ENCODE measurements at places on chromosomes 7 and 10. TPM values are rescaled to one million over a fixed set of nuclear protein-coding genes. Genes with fewer than 3 reads are reported as not detected.

Gene SPACDR
- polyA plus RNA-seq, result 0.78 TPM

Gene ANXA8L1
- not detected for polyA plus RNA-seq

Gene THSD7A
- not detected for polyA plus RNA-seq

Gene NPFFR1
- not detected for polyA plus RNA-seq

Gene WAPL
- polyA plus RNA-seq, result 32.8 TPM

Gene COL13A1
- polyA plus RNA-seq, result not detected

Gene TUBB8
- polyA plus RNA-seq, result 0.59 TPM

Gene PAPOLB
- not detected for polyA plus RNA-seq

Gene SDK1
- polyA plus RNA-seq, result not detected

Gene FZD1
- 0.23 TPM for polyA plus RNA-seq

Gene MOGAT3
- polyA plus RNA-seq, result not detected

Gene C10orf67
- not detected for polyA plus RNA-seq

Gene HYCC1
- 22.9 TPM for polyA plus RNA-seq
